Islet precursor cell (in vitro differentiated cells): ENCODE measurements at places on chromosomes 12 and 14.

- peak; percentile 82 for DNase-seq
Observed at GRCh38 chr12:52944683-52945388, 4.1 kb upstream of the KRT18 start.

DNA sequence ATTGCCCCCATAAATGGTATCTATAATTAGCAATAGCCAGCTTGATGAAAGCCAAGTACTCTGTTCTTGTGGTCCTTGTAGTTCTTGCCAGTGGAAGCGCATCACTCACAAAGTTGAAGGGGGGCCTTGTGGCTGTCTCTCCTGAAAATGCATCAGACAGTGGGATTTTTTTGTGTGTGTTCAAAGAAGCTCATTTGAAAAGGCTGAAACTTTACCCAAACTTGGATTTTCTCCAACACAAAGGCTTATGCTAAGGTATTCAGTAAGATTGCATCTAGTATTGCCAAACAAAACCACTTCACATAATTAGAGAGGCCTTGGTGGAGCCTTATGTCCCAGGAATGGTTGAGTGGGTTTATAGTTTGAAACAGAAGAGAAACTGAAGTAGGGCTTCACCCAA, 216.7 kb upstream of the TMTC1 start:
- DNase-seq: no peak

DNA sequence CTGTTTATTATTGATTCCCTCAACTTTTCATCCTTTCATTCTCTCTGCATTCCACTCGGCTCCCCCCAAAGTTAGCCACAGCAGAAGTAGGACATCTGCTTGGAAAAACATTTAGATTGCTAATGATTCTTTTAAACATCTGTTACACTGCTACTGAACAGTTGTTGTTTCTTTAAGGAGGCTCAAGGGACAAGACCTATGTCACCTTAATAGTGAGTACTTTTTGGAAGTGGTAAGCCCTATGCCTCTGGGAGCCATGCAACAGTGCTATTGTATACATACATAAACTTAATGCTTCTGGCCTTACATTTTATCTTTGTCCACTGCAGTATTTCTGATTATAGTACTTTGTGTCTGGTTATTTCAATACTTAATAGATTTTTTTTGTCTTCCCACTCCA, 628.2 kb upstream of the FOXG1 start:
- no peak for DNase-seq

DNA sequence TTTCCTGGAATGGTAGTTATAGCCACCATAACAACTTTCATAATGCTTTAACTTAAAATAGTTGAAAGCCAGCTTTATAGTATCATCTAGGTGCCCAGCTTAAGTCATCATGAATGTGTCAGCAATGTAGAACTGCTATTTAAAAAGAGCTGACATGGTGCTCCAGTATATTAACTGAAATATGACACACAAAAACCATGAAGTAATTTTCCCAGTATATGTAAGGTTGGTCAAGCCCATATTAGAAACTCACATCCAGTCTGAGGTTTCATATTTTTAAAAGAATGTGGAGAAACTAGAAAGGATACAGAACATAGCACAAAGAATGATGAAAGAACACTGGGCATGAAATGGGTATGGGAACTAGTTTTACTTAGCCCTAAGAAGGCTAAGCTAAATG, 121.3 kb upstream of the KRAS start:
- DNase-seq: no peak

DNA sequence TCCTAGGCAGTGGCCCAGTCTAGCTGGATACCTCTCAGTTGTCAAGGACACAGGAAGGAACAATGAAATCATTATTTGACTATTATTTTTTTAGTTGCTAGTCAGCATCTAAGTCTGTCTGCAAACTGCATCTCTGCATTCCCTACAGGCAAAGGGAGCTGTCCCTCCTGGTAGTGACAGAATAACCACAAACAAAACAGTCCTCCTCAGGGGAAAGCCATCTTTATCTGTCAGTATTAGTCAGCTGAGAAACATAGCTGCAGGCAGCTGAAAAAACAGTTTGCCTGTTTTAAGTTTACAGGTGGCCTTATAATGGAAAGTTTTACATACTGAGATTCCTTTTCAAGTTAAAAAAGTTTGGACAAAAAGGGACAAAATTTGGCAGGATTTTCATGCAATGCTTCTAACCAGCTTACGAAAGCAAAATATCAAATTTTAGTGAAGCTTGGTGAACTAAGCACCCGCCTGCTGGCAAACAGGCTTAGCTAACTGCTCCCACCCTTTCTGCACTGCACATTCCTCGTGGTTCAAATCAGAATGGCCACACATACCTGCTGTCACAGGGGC, 29.5 kb downstream of the SLC25A21 start:
- DNase-seq: peak; percentile 83

DNA sequence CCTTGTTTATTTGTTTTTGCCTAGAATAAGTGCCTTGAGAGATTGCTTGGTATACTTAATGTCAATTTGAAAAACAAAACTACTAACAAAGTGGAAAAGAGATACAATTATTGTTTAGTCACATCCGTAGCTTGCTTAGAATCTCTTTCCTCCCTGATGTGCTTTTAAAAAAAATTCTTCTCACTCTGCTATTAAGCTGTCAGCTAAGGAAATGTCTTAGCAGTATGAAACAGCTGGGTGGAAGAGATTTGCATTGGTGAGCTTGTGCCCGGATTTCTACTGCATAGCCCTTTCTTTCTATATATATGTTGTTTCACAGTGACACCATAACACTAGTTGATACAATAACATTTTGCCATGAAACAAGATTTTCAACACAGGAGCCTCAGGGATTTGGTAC, 229.4 kb upstream of the RGS6 start:
- no peak for DNase-seq

DNA sequence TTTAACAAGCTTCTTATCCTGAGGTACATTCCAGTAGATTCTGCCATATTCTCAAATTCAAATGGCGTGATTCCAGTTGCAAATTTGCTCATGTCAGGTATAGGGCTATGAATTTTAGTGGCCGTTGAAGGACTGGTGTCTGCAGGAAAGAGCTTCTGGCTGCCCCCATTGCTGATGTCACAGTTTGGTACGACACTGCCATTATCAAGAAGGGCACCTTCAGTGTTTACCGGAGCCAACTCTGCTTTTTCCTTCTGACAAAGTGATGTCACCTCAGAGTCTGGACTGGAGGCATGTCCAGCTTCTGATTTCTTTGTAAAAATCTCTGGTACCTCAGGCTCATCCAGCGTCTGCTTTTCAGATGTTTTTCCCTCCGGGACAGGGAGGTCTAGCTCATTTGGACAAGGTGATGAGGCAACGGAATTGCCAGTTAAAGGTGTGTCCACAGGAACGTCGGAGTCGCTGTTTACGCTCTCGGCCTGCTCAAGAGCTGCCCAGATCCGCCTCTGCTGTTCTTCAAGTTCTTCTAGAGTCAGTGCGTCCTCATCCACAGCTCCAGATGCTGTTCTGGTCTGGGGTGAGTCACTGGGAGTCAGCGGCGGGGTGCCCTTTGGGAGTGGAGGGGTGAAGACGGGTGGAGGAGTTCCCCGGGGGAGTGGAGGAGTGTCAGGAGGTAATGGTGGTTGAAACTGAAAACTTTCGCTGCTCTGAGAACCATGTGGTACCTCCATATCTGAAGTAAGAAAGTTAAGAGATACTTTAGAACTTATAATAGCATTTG, 27.0 kb downstream of the ZCCHC8 start:
- DNase-seq: no peak

- no peak for DNase-seq
Observed at GRCh38 chr14:63713764-63714163, 14.1 kb downstream of the SGPP1 start.

DNA sequence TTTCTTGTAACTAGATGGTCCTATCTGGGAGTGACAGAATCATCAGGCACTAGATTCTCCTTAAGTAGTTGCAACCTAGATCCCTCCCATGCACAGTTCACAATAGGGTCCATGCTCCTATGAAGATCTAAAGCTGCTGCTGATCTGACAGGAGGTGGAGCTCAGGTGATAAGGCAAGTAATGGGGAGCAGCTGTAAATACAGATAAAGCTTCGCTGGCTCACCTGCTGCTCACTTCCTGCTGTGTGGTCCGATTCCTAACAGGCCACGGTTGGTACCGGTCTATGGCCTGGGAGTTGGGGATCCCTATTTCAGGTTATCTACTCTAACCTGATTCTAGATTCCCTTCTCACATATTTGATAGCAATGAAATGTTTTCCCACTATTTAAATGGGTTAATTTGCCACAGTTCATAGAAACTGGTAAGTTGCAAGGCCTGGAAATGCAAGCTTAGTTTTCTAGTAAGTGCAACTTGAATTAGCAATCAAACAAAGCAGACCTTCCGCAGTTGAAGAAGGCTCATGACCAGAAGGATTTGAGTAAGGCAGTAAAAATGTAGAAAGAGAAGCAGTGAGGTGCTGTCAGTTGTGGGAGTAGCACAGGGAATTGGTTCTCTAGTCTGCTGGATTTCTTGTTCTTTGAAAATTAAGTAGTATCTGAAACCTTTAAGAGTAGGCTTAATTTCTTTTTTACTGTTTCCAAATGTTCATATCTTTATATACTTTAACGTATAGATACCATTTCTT, 332.3 kb downstream of the EGLN3 start:
- DNase-seq: no peak

GRCh38 chr14:58705066-58705465, 67.3 kb downstream of the DACT1 start:
- DNase-seq: no peak

- DNase-seq: peak; percentile 77
Observed at GRCh38 chr12:29155079-29155478, 6.0 kb downstream of the FAR2 start.

- DNase-seq: peak; percentile 56
Observed at GRCh38 chr12:129909051-129910020, 5.5 kb upstream of the TMEM132D start.

- DNase-seq: peak; percentile 23
Observed at GRCh38 chr14:68733086-68733914, 59.6 kb downstream of the ZFP36L1 start.

DNA sequence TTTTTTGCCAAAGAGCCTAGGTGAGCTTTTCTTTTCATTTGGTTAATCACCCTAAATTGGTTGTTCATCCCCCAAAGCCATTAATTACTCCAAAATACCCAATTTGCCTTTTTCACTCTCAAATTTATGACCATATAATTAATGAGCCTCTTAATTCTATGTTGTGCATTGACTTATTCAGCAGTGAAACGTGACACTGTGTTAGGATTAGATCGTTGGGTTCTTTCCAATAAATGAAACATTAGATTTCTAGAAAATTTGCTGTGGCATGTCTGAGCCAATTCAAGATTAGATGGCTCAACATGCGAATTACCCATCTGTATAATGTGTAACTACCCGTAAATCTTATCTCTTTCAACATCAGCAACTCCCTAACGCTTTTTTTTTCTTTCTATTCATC, 273.4 kb downstream of the BMP4 start:
- no peak for DNase-seq

DNA sequence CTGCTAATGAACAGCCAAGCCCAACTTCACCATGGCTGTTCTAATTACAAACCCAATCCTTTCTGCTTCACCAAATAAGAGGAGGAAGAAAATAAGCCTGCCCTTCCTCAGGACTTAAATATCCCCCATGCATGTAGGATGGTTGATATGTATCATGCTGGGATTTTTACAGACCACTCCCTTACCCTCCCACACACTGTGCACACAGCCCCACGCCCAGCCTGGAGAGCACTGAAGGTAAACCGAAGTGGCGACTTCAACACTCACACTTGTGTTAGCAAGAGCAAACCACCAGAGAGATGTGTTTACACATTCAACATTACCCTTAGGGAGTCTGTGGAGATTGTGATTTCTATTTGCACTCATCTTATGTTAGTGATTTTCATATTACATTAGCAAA, 241.2 kb downstream of the EGLN3 start:
- DNase-seq: no peak

GRCh38 chr14:58744801-58745394, 107.1 kb downstream of the DACT1 start:
- no peak for DNase-seq

GRCh38 chr14:61925043-61925442, 162.8 kb downstream of the SNAPC1 start:
- peak; percentile 56 for DNase-seq

DNA sequence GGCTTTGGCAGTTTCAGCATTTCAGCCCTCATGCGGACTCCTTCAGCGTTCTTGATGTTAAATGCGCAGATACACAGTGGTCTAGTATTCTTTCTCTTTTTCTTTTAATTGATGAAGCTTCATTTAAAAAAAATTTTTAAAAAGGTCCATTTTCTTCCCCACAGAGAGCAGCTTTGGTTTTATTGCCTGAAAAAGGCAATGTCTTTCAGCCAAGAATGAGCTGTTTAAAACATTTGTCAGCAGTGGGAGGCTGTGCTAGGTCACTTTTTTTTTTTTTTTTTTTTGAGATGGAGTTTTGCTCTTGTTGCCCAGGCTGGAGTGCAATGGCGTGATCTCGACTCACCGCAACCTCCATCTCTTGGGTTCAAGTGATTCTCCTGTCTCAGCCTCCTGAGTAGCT, 13.5 kb downstream of the KMT5A start:
- no peak for DNase-seq

GRCh38 chr14:63877550-63877939, 24.7 kb downstream of the SYNE2 start:
- no peak for DNase-seq

DNA sequence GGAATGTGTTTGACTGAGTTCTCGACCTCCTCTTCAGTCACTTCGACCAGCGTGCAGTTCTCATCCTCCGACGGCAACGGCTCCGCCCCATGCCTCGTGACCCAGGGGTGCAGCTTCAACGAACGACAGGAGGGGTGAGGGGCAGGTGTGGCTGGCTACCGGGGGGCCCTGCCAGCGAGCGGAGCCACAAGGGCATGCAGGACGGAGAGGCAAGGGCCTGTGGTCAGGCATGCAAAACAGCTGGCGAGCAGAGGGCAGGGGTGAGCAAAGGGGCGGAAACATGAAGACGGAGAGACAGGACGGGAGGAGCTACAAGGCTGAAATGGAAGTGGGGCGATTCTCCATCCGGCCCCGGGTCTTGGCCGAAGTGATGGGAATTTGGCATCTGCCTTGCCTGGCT, 38.7 kb downstream of the P2RX4 start:
- no peak for DNase-seq
